Stimulated activated CD8-positive, alpha-beta memory T cell treated with anti-CD3 and anti-CD28 coated beads, Interleukin-12 subunit alpha, Interleukin-12 subunit beta, amount 100 ng/mL, for 4 hours (primary cell): ENCODE measurements at places on chromosomes 3 and 15.

- no peak for DNase-seq
Observed at GRCh38 chr15:52143873-52144272, 31.3 kb upstream of the BCL2L10 start.

DNA sequence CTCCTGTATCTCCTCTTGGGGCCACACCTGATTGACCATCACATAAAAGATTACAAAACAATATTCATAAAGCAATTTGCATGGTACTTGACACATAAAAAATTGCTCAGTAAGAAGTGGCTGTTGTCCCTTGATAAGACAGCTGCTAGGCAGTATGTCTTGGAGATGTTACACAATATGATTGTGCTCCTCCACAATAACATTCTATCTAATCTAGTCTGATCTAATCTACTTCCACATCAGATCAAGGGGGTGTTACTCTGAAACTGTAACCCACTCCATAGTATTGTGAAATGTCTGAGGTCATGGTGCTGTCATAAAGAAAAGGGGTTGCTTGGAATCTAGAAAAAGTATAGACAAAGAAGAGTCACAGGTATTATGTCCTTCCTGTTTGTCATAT is 23.4 kb upstream of the AQP9 start:
- no peak for DNase-seq

DNA sequence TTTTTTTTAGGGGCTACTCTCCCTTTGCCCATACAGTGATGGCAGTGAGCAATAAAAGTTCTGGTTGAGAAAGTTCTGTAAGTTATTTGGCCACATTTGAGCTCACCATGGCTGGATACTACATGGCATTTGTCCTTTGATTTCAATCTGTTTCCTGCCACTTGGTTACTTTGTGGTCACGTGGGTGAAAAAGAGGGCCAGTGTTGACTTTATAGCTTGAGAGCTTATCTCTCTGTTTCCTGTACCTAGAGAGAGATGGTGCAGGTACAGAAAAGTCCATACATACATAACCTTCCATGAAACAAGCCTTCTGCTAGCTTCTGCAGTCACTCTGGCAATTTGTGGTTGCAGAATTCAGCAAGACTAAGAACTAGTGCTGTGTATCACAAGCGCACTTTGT is 23.4 kb upstream of the MECOM start:
- no peak for DNase-seq

DNA sequence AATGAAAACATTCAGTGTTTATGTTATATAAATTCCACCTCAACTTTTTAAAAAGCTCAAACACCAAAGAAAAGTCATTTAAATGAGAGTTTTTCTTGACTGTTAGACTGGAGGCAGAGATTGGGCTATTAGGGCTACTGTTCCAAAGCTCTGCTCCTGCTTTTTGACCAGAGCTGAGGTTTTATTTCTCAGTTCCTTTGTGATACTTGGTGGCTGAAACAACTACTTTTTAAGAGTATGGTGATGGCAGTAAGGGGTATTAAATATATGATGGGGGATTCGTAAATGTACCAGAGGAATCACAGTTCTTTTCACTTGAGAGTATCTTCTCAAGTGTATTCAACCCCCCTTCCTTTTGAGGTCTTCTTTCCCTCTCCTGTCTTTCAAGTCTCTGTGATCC is 186.1 kb upstream of the CGNL1 start:
- no peak for DNase-seq

- no peak for DNase-seq
Observed at GRCh38 chr3:59101231-59101736, 51.5 kb upstream of the CFAP20DC start.

- no peak for DNase-seq
Observed at GRCh38 chr3:157416347-157417087, 20.1 kb upstream of the PTX3 start.

- no peak for DNase-seq
Observed at GRCh38 chr3:185540695-185541094, 11.7 kb downstream of the LIPH start.

DNA sequence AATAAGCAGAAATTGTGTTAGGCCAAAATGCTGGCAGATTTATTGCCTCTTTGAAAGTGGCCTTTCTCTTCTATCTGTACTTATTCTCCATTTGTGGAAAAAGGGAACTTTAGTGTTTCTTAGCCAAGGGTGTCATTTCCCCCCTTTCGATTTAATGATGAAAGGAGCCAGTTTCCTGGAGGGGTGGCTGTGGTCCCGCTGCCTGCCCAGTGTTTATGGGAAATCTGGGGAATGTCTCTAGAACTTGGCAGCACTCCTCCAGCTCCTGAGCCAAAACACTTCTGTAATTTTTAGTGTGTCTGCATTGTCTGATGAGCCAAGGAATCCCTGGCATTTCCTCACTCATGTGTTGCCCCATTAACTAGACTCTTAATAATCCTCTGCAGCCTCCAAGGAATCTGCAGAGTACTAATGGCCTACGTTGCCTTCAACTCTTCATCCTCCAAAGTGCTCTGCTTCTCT is 448.8 kb downstream of the GRM7 start:
- no peak for DNase-seq
